ENCODE measurements at places on chromosomes 4 and X. TPM values are rescaled to one million over a fixed set of nuclear protein-coding genes. Genes with fewer than 3 reads are reported as not detected.

GRCh38 chrX:103461156-103461555 is 58.1 kb downstream of the RAB40A start:
- H3K27ac ChIP-seq = no peak overlapping the region
- no peaks in the 10 kb centered on the region for H3K27me3 ChIP-seq
- DNase-seq = no peak

DNA sequence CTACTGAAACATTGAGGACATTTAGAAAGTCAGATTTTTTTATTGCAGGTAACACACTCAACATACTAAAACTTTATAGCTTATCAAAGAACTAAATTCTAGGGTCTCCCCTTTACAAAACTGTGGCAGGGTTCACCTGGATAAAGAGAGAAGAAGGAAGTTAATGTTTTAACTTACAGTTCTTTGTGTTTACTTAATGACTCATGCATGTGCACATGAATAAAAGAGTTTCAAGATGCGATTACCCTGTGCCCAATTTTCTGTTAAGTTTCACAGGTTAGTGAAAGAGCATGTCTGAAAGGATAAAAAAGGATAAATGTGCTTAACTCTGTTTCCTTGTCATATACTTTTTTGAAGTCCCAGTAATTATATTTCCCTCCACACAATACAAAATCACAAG is 16.8 kb downstream of the DCAF8L1 start:
- H3K27me3 ChIP-seq = no peaks in the 10 kb centered on the region
- no peak overlapping the region for H3K4me3 ChIP-seq

DNA sequence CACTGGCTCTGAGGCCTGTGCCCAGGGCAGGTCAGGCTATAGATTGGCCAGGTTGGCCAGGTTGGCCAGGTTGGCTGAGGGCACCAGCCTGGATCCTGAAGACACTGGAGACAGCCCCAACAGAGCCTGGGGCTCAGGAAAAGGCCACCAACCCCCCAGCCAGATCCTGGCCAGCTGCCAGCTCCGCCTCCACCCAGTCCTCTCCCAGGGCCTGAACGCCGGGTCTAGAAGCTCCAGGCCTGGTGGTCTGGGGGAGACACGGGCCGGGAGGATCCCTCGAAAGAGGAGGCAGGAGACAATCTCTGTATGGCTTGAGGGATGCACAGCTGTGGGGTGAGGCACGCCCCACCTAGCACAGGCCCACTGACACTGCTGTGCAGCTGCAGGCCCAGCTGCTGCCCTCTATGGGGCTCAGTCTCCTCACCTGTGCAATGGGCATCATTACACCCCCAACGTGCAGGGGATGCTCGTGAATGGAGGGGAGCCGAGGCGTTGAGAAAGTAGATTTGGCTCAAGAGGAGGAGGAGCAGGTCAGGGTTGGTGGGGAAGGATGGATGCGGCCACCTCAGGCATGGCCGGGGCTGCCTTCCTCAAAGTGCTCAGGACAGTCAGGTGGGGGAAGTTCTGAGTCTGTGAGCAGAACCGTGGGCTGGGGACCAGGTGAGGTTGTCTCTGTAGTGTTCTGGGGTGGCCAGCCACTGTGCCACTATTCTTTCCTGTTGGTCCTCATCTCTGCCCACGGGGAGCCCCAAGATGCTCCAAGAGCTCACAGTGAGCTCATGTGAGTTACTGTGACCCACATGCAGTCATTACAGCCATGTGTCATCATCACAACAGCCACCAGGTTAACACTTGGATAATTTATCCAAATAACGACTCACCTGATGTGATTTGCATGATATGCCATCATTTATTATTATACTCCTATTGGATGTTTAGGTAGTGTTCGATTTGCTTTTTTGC is 10.8 kb upstream of the GAGE10 start:
- no peaks in the 10 kb centered on the region for H3K27me3 ChIP-seq
- no peak overlapping the region for H3K4me3 ChIP-seq
- no peak overlapping the region for H3K27ac ChIP-seq
- no peaks in the 10 kb centered on the region for H3K36me3 ChIP-seq
- H3K4me1 ChIP-seq = no peaks in the 10 kb centered on the region

GRCh38 chr4:53601251-53601764 is 10.0 kb upstream of the LNX1 start:
- no peak overlapping the region for H3K4me3 ChIP-seq
- H3K36me3 ChIP-seq = no peaks in the 10 kb centered on the region
- H3K27me3 ChIP-seq = no peaks in the 10 kb centered on the region
- DNase-seq = no peak
- no peak overlapping the region for H3K27ac ChIP-seq
- no peaks in the 10 kb centered on the region for H3K4me1 ChIP-seq

DNA sequence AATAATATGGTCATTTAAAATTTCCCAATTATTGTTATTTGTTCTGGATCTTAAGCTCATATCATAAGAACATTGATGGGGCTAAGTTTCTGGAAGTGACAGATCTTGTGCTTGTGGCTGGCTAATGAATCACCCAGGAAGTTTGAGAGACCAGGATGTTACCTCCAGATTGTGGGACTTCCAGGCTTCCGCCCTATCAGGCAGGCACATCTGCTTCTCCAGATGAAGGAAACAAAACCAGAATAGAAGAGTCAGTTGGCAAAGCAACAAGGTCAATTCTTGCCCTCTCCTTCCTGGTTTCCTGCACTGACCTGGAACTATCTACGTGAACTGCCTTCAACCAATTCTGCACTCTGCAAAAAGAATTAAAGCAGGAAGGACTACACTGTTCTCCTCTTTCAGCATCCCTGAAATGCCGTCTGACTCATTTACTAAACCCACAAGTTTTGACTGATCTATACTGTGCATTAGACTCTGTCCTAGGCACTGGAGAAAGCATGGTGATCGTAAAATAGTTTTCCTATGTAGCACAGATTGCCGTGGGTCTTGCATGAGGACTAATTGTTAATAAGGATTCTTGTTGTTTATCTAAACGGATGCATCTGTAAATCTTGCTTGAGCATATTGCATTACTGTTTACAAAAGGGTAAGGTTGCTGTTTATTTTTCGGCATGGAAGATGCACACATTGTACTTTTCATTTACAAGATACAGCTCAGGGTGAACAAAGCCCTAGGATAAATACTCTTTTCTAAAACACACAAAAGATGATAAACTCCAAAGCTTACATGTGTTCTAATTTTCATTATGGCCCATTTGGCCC is 74.6 kb downstream of the AMELX start:
- no peak overlapping the region for H3K27ac ChIP-seq
- H3K4me3 ChIP-seq = no peak overlapping the region
- no peaks in the 10 kb centered on the region for H3K27me3 ChIP-seq
- DNase-seq = no peak
- H3K36me3 ChIP-seq = no peaks in the 10 kb centered on the region

DNA sequence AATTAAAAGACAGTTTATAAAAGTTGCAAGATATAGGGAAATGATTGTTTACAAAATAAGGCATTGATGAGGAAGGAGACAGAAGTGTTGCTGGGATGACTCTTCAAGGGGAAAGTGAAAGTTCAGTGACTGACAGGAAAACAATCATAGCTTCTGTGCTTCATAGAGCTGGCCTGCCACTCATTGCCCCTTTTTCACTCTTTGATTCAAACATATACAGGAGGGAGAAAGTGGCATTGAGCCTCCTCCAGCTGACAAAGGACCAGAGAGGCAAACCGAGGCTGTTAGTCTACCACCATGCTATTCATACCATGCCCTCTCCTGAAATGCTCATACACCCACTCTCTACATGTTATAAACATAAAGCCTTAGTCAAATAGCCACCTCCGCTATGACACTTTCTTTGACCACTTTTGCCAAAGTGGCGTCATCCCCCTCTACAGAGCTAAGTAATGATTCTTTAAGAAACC is 79.2 kb upstream of the ATOH1 start:
- no peaks in the 10 kb centered on the region for H3K36me3 ChIP-seq
- no peaks in the 10 kb centered on the region for H3K4me1 ChIP-seq
- H3K4me3 ChIP-seq = no peak overlapping the region
- no peak overlapping the region for H3K27ac ChIP-seq
- H3K27me3 ChIP-seq = no peaks in the 10 kb centered on the region

DNA sequence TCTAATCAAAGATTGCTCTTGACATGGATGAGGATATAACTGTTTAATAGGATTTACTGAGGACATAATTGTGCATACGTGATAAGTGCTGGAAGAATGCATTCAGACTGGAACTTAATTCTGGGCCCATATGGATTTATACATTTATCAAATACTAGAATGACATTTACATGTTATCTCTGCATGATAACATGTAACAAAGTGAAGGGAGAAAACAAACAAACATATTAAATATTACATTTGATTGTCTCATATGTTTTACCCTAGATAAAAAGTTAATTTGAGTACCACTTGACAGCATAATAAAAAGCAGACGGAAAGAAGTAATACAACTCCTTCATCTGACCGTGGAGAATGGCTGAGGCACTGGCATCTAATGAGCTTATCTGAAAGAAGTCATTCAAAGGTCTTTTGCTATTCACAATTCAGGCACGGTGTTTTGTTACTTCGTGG is 297.8 kb downstream of the PPP3CA start:
- no peak for DNase-seq
- H3K27ac ChIP-seq = no peak overlapping the region
- no peaks in the 10 kb centered on the region for H3K36me3 ChIP-seq
- no peaks in the 10 kb centered on the region for H3K4me1 ChIP-seq
- H3K4me3 ChIP-seq = no peak overlapping the region
- no peaks in the 10 kb centered on the region for H3K27me3 ChIP-seq

GRCh38 chr4:45550766-45551366 is 573.0 kb downstream of the GABRG1 start:
- no peak for DNase-seq
- H3K4me3 ChIP-seq = no peak overlapping the region
- H3K36me3 ChIP-seq = no peaks in the 10 kb centered on the region
- H3K27me3 ChIP-seq = no peaks in the 10 kb centered on the region

GRCh38 chrX:1686642-1687041 is 71.8 kb downstream of the ASMT start:
- no peaks in the 10 kb centered on the region for H3K27me3 ChIP-seq
- H3K4me3 ChIP-seq = no peak overlapping the region
- DNase-seq = no peak
- H3K4me1 ChIP-seq = no peaks in the 10 kb centered on the region

DNA sequence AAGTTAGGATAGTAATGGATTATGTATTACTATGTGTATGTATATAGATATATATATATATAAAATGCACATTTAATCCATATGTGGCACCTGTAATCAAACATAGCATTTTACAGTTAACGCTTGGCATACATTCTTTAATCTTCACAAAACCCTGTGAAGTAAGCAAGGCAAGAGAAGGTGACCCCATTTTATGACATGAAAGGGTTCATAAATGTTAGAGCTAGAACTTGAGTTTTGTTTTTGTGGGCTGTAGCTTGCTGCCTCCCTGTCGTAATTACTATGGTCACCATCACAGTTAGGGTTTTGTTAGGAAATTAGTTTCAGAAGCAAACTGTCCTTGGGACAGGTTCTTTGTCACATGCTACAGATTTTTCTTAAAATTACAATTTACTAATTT is 13.8 kb upstream of the CYP2U1 start:
- H3K4me3 ChIP-seq = no peak overlapping the region
- no peaks in the 10 kb centered on the region for H3K36me3 ChIP-seq

The L1CAM gene
- 25.8 TPM for total RNA-seq

The SORCS2 gene
- 0.32 TPM for total RNA-seq
